Activated T-cell treated with anti-CD3 and anti-CD28 coated beads, Interleukin-2, amount 50 U/mL, for 24 hours (primary cell): ENCODE measurements at places on chromosomes 5 and 9.
A peak's percentile ranks its signal among the peaks of the same experiment; 100 is the strongest.

GRCh38 chr9:128781187-128782070 is 5.6 kb upstream of the TBC1D13 start:
- no peak overlapping the region for H3K27ac ChIP-seq
- no peaks in the 10 kb centered on the region for H3K36me3 ChIP-seq
- H3K4me3 ChIP-seq, result no peak overlapping the region
- no peak for DNase-seq
- no peaks in the 10 kb centered on the region for H3K27me3 ChIP-seq

- no peaks in the 10 kb centered on the region for H3K36me3 ChIP-seq
- H3K27me3 ChIP-seq, result no peaks in the 10 kb centered on the region
- H3K27ac ChIP-seq, result no peak overlapping the region
- no peak overlapping the region for H3K4me3 ChIP-seq
- DNase-seq, result no peak
Observed at GRCh38 chr9:83006378-83006777, 56.6 kb downstream of the RASEF start.

DNA sequence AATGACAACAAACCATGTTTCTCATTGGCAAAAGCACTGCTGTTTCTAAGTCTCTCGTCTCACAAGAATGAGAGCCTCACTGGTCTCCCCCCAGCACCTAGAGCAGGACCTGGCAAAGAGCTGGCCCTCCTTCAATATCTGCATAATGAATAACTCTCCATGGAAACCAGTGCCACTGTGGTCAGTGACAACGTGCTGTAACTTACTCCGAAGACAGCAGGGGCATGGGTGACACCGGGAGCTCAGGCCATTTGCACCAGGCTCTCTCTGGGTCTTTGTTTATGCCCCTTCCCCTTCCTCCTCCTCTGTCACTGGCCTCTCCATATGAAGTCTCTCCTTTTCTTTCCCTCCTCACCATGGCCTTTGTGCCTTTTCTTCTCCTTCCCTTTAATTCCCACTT is 33.3 kb downstream of the TAS2R1 start:
- no peak overlapping the region for H3K4me3 ChIP-seq
- H3K36me3 ChIP-seq, result no peaks in the 10 kb centered on the region
- no peaks in the 10 kb centered on the region for H3K4me1 ChIP-seq
- H3K27me3 ChIP-seq, result no peaks in the 10 kb centered on the region
- DNase-seq, result no peak

DNA sequence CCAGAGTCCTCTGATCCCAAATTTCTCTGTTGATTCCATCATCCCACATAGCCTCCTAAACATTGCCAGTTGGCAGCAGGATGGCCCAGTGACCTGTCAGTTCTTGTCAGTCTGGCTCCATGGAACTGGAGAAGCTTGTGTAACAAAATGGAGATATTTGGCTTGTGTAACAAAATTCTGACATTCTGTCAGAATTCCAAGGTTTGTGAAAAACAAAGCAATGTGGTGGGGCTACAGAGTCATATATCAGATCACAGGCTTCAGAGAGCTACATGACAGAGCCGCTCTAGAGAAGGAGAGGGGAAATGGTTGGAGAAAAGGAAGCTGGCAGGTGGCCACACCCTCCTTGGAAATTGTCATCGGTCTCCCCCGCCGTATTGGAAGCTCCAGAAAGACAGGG is 75.4 kb upstream of the MAN2A1 start:
- no peaks in the 10 kb centered on the region for H3K27me3 ChIP-seq
- no peaks in the 10 kb centered on the region for H3K36me3 ChIP-seq
- DNase-seq, result no peak
- no peaks in the 10 kb centered on the region for H3K4me1 ChIP-seq
- H3K4me3 ChIP-seq, result no peak overlapping the region

DNA sequence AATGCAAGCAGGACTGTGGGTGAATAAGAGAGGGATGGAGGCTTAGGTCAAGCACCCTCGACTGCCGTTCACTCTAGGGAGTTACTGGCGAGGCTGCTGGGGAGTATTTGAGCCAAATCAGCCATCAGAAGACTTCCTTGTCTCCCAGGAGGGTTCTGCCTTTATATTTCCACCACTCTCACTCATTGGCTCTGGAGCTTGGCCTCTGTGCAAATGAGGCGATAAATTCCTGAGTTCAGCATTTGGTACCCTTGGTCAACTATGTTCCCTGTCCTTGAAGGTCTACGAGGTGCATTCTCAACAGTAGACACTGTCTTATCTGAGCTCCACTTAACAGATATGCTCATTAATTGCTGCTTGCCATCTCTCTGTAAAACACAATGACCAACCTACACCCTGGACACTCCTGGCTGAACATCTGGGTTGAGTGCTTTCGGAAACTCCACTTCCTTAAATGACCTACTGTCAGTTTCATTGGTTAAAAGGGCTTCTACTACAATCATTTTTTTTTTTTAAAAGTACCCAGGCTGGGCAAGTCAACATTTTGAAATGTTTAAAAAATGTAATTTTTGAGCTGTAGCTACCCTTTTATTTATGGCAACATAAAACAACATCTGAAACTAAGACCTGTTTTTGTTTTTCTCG is 153.2 kb downstream of the NTRK2 start:
- no peak overlapping the region for H3K4me3 ChIP-seq
- H3K4me1 ChIP-seq, result no peaks in the 10 kb centered on the region
- peaks cover 4% of the 10 kb centered on the region for H3K27me3 ChIP-seq
- H3K36me3 ChIP-seq, result no peaks in the 10 kb centered on the region
- no peak for DNase-seq

GRCh38 chr5:171451421-171451820 is 32.0 kb downstream of the FGF18 start:
- H3K4me3 ChIP-seq, result no peak overlapping the region
- H3K27ac ChIP-seq, result no peak overlapping the region
- no peaks in the 10 kb centered on the region for H3K36me3 ChIP-seq
- DNase-seq, result no peak
- H3K27me3 ChIP-seq, result peaks cover 67% of the 10 kb centered on the region

GRCh38 chr5:109016300-109016699 is 268.6 kb downstream of the FER start:
- H3K36me3 ChIP-seq, result no peaks in the 10 kb centered on the region
- H3K27ac ChIP-seq, result no peak overlapping the region
- H3K4me3 ChIP-seq, result no peak overlapping the region
- no peaks in the 10 kb centered on the region for H3K27me3 ChIP-seq
- no peak for DNase-seq
- H3K4me1 ChIP-seq, result peaks cover 7% of the 10 kb centered on the region

GRCh38 chr5:82095536-82095935 is 123.7 kb downstream of the ATG10 start:
- no peak for DNase-seq
- peaks cover 10% of the 10 kb centered on the region for H3K36me3 ChIP-seq
- H3K27ac ChIP-seq, result no peak overlapping the region
- H3K4me1 ChIP-seq, result peaks cover 14% of the 10 kb centered on the region
- no peak overlapping the region for H3K4me3 ChIP-seq

DNA sequence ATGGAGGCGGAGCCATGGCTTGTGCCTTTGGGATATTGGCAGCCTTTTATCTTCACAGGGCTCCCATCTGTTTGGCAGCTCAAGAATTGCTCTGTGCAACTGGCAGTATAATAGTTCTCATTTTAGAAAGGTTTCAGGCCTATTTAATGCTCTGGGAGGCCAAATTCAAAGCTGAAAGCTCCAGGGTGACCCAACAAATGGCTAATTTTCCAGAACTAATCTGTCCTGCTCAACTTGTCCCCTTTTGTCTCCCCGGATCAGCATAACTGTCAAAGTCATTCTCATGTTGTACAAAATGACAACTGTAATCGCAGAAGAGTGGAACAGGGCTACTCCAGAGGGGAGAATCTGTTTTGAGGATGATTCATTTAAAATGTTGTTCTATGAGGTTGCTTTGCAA is 52.6 kb upstream of the CXCL14 start:
- H3K27ac ChIP-seq, result no peak overlapping the region
- H3K36me3 ChIP-seq, result no peaks in the 10 kb centered on the region
- no peaks in the 10 kb centered on the region for H3K4me1 ChIP-seq
- peaks cover 17% of the 10 kb centered on the region for H3K27me3 ChIP-seq
- DNase-seq, result no peak

DNA sequence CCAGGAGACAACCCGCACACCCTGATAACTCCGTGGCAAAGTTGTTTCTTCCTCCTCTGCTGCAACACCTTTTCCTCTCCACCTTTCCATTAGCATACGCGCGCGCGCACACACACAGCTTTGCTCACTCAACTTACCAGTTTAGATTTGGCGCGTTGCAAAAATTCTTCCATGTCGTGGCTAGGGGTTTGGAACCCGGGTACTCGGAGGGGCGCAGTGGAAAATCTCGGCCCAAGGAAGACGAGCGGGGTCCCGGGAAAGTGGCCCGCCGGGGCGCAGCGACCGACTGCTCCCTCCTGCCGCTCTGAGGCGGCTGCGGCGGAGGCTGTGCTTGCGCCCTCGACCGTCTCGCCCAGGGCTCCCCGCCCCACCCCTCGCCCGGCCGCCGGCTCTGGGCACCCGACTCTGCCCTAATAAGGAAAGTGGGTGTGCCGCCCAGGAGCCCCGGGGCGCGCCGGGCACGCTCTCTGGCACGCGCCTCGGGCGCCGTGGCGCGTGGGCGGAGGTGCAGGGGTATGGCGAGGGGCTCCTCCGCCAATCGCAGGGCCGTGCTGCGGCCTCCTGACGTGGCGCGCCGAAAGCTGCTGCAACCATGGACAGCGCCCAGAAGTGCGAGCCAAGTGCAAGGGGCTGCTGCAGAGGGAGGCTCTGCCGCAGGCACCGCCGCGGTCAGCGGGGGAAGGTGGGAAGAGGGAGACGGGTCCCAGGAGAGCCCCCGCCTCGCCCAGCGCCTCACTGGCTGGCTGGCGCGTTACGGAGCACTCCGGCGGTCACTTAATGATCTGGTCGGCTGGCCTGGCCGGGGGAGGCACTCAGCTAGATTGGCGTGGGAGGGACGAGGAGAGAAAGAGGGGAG is at the start of gene PRUNE2:
Gene PRUNE2 (minus strand): TSS at position 324 of the 856 bp plus-strand sequence. CDS start 151 bp downstream, at position 173.
- no peak within 1 kb of the TSS for H3K4me3 ChIP-seq
- no peak for DNase-seq
- H3K27me3 ChIP-seq, result peaks cover 64% of the 10 kb centered on the region
- no peaks in the 10 kb centered on the region for H3K36me3 ChIP-seq

DNA sequence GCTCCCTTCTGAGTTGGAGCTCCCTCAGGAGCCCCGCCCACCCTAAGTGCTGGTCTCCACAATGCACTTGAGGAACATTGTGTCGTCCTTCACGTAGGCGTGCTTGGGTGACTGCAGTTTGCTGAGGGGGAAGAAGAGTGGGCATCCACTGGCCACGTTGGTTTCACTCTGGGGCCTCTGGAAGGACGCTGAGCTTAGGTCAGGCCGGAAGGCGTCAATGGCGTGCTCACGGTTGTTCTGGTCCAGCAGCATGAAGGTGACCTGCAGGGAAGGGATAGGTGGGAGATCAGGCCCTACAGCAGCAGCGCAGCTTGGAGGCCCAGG is 21.7 kb downstream of the TRAF1 start:
- H3K36me3 ChIP-seq, result peaks cover 96% of the 10 kb centered on the region
- peaks cover 96% of the 10 kb centered on the region for H3K4me1 ChIP-seq
- DNase-seq, result no peak
- no peaks in the 10 kb centered on the region for H3K27me3 ChIP-seq
- H3K27ac ChIP-seq, result peak overlapping the region; percentile 91

DNA sequence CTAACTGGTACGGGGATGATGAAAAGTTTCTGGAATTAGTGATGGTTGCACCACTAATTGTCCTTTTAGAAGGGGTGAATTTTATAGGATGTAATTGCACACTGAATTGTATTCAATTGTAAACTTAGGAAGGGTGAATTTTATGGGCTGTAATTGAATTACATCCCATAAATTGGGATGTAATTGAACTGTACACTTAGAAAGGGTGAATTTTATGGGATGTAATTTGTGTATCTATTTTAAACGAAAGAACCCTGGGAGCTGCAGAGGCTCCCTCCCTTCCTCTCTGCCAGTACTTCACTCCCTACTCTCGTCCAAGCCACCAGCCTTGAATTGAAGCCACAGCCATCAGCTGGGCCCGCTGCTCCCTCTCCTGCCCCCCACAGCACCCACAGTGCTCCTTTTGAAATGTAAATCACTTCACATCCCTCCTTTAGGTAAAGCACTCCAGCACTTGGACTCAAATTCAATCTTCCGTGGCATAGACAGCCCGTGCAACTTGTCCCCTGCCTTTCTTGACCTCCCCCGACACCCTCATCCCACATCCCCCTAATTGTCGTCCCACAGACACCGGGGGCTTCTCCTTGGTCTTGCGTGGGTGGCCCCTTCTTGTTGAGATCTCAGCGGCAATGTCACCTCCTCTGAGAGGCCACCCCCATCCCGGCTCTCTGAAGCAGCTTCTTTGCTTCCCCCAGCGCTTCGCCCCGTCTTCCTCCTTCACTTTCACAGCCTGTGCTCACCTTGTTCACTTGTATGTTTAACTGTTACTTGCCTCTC is 84.2 kb upstream of the HRH2 start:
- no peak overlapping the region for H3K27ac ChIP-seq
- no peak for DNase-seq
- H3K36me3 ChIP-seq, result no peaks in the 10 kb centered on the region
- H3K4me3 ChIP-seq, result no peak overlapping the region

DNA sequence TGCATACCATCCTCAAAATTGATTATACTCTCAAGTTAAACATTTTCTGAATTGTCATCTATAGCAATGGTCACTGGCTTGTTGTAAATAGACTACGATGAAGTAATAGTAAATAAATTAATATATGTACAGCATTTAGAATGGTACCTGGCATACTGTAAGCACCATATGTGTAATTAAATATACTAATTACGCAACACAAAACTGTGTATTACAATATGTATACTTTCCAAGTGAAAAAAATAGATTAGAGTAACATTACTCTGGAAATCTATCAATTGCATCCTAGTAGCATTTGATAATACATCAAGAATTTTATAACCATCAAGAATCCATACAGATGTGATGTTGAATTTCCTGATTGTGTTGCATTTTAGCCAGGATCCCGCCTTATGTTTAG is 17.2 kb upstream of the ROR2 start:
- H3K4me1 ChIP-seq, result no peaks in the 10 kb centered on the region
- no peaks in the 10 kb centered on the region for H3K36me3 ChIP-seq
- DNase-seq, result no peak
- no peak overlapping the region for H3K27ac ChIP-seq

DNA sequence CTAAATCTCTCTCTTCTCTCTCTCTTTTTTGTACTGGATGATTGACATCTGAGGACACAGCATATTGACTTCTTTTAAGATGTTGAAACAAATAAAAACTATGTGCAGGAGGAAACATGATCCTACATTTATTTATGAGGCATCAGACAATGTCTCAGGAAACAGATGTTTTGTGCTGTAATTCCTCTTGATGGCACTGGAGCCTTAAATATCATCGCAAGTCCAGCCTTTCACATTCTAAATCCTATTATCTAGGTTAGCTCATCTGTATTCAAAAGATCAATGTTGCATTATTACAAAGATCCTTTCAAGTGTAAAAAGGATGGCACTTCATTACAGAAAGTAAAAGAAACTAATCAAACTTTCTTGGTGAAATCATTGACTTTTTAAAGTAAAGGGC is 63.9 kb downstream of the MAT2B start:
- peaks cover 71% of the 10 kb centered on the region for H3K27me3 ChIP-seq
- DNase-seq, result no peak
- no peak overlapping the region for H3K4me3 ChIP-seq
- H3K4me1 ChIP-seq, result peaks cover 30% of the 10 kb centered on the region

- peaks cover 14% of the 10 kb centered on the region for H3K36me3 ChIP-seq
- H3K4me3 ChIP-seq, result no peak overlapping the region
- no peak for DNase-seq
- H3K27me3 ChIP-seq, result no peaks in the 10 kb centered on the region
Observed at GRCh38 chr5:35736280-35736679, 118.6 kb downstream of the SPEF2 start.
